ENCODE measurements at places on chromosomes 1 and 21. TPM values are rescaled to one million over a fixed set of nuclear protein-coding genes. Genes with fewer than 3 reads are reported as not detected.

CR1L gene
- total RNA-seq: 0.69 TPM

SLC22A15 gene
- 7.0 TPM for total RNA-seq

ARHGEF19 gene
- 2.4 TPM for total RNA-seq

CNIH4 gene
- 98.9 TPM for total RNA-seq

NBPF26 gene
- 5.2 TPM for total RNA-seq

RNPC3 gene
- 5.9 TPM for total RNA-seq

ANGPTL7 gene
- not detected for total RNA-seq

REN gene
- total RNA-seq: not detected

TRPM2 gene
- 4.4 TPM for total RNA-seq

CYP4A22 gene
- total RNA-seq: not detected

OR13G1 gene
- not detected for total RNA-seq

SLC44A5 gene
- total RNA-seq: 0.91 TPM

CHI3L2 gene
- total RNA-seq: not detected

LEFTY2 gene
- total RNA-seq: not detected

AGRN gene
- total RNA-seq: 72.0 TPM

PCAT6 gene
- total RNA-seq: not detected

ST6GALNAC3 gene
- total RNA-seq: 6.2 TPM

INSRR gene
- total RNA-seq: not detected

MATN1 gene
- 0.06 TPM for total RNA-seq

CIART gene
- not detected for total RNA-seq

ATAD3C gene
- 0.06 TPM for total RNA-seq

B3GALT2 gene
- total RNA-seq: not detected

LRRC8B gene
- 8.3 TPM for total RNA-seq

ATP1A2 gene
- total RNA-seq: not detected

IL10RB gene
- total RNA-seq: 23.9 TPM

GABRD gene
- not detected for total RNA-seq

OPTC gene
- not detected for total RNA-seq

AMPD1 gene
- total RNA-seq: not detected

LCE4A gene
- not detected for total RNA-seq

ZFP69B gene
- total RNA-seq: 8.5 TPM

GPR153 gene
- total RNA-seq: 6.3 TPM

Data from Daoy (cell line).